ENCODE measurements at places on chromosomes 7 and 10. TPM values are rescaled to one million over a fixed set of nuclear protein-coding genes. Genes with fewer than 3 reads are reported as not detected.

The IDI2 gene
- not detected for total RNA-seq

The ADAM12 gene
- 8.1 TPM for total RNA-seq

The TWIST1 gene
- 19.9 TPM for total RNA-seq

The CDK5 gene
- total RNA-seq = 19.9 TPM

The AKR1D1 gene
- total RNA-seq = not detected

The FBXO24 gene
- total RNA-seq = 0.65 TPM

The PTF1A gene
- total RNA-seq = not detected

The CDK1 gene
- total RNA-seq = 57.7 TPM

The CAMK2B gene
- not detected for total RNA-seq

The AKR1C1 gene
- total RNA-seq = 72.8 TPM

The OR13A1 gene
- 0.08 TPM for total RNA-seq

The OPN4 gene
- not detected for total RNA-seq

The CNNM1 gene
- 0.13 TPM for total RNA-seq

The MRLN gene
- not detected for total RNA-seq

The ACTL6B gene
- not detected for total RNA-seq

The ZP3 gene
- total RNA-seq = 2.1 TPM

The TFPI2 gene
- 1,251 TPM for total RNA-seq

The AS3MT gene
- 1.8 TPM for total RNA-seq

The EBLN1 gene
- total RNA-seq = not detected

The FLNC gene
- 98.9 TPM for total RNA-seq

The ING3 gene
- 5.3 TPM for total RNA-seq

The RBP3 gene
- total RNA-seq = not detected

The LRRTM3 gene
- not detected for total RNA-seq

The TRIL gene
- 11.4 TPM for total RNA-seq

Data from epithelial cell of alveolus of lung (primary cell).